ENCODE measurements at places on chromosomes 12 and 14.

GRCh38 chr14:73762375-73762822 lies 48.2 kb upstream of the PNMA1 start:
- DNase-seq: no peak

GRCh38 chr14:50741567-50741966 lies 73.5 kb upstream of the SAV1 start:
- no peak for DNase-seq

DNA sequence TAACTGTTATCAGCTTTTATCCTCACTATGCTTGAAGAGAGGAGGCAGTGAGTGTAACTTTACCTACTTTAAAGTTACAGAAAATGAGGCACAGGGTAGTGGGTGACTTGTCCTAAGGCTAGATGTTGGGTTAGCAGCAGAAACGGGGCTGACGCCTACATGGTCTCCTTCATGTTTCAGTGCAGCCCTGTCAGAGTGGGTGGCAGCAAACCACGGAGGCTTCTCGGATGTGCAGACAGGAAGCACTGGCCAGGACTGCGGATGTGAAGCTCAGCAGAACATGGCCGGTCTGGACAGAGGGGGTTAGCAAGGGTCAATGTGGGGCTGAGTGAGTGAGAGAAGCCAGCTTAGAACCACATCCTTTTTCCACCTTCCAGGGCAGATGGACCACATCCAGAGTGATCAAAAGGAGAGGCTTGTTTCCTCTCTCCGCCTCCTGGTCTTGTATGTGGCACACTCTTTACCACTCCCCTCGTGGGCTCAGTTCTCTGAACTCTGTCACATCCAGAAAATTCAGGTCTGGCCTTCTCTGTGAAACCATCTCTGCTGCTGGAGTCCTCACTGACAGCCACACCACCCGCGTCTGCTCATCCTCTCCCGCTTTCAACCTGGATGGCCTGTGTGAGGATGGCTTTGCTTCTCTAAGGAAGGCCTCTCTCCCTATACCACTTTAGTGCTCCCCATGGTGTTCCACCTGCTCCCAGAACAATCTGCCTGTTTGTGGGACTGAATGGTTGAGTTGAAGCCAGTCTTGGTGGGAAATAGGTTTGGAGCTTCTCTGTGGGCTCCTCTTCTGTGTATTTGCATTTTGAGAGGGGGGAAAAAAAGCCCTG lies 14.1 kb downstream of the SUSD6 start:
- DNase-seq: peak; percentile 66

- no peak for DNase-seq
Measured at GRCh38 chr12:106137530-106138356, 1.0 kb downstream of the NUAK1 start.

DNA sequence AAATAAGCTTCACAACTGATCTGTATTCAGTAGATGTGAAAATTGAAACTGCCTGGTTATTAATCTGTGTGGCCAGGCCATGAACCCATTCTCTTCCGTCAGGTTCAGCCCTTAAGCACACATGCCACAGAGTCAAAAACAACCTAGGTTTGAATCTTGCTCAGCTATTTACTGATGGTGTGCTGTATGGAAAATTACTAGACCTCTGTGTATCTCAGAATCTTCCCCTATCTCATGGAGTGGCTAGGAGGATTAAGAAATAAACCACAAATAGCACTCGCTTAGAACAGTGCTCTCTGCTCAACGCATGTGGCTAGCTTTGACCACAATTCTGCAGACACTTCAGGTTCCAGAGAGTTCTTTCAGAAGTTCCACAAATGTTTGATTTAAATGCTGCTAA lies 240.7 kb upstream of the PLEKHG7 start:
- no peak for DNase-seq

Data from stimulated activated CD8-positive, alpha-beta memory T cell treated with anti-CD3 and anti-CD28 coated beads, Interleukin-4, amount 100 ng/mL, for 24 hours (primary cell).